ENCODE measurements at places on chromosomes 7 and 10. TPM values are rescaled to one million over a fixed set of nuclear protein-coding genes. Genes with fewer than 3 reads are reported as not detected.

GRCh38 chr7:141290973-141291372 lies 217.1 kb downstream of the TMEM178B start:
- no peaks in the 10 kb centered on the region for H3K36me3 ChIP-seq
- no peak overlapping the region for H3K4me3 ChIP-seq
- H3K4me1 ChIP-seq, result peaks cover 68% of the 10 kb centered on the region
- DNase-seq, result no peak

- no peak overlapping the region for H3K27ac ChIP-seq
- H3K4me1 ChIP-seq, result peaks cover 17% of the 10 kb centered on the region
- no peaks in the 10 kb centered on the region for H3K27me3 ChIP-seq
- no peak for DNase-seq
Measured at GRCh38 chr10:63795094-63795860, 274.1 kb downstream of the REEP3 start.

DNA sequence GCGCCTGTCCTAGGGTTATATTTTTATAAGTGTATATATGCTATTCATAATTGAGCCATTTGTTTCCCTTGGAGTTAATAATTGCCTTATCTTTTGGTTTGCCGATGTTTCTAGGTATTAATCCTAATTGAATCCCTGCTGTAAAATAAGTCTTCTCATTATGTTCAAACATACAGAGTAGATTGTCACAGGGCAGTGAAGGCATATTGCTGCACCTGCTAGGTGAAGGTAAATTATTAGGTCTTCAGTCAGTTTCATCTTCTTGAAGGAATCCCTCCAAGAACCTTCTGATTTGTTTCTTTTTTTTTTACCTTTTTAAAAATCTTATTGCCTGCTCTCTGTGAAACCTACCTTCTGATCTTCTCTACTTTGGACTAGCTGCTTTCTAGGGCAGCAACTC lies 17.9 kb upstream of the AGFG2 start:
- H3K36me3 ChIP-seq, result no peaks in the 10 kb centered on the region
- no peak overlapping the region for H3K4me3 ChIP-seq
- no peaks in the 10 kb centered on the region for H3K27me3 ChIP-seq
- no peaks in the 10 kb centered on the region for H3K4me1 ChIP-seq

DNA sequence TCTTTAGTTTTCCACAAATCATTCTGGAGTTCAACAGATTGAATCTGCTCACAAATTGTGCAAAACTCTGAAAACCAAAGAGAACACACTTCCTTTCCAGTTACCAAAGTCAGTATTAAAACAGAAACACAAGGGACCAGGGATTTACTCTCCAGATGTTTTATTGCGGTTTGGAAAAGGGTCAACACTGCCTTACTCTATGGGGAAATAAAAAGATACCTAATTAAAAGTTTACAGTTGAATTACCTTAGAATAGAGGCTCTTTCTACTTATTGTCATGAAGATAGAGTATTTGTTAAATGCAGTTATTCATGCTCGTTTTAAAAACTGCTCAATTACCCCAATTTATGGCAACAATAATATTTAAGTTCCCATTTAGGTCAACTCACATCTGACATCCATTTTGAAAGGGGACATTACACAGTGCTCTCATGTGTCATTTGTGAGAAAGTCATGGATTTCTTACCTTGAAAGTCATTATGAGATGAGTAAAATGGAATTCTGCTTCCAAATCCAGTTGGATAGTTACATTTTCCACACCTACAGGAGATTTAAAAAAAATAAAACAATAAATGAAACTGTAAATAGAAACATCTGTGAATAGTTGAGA lies 8.4 kb downstream of the LAMB1 start:
- peak overlapping the region; percentile 87 for H3K27ac ChIP-seq
- H3K36me3 ChIP-seq, result peaks cover 42% of the 10 kb centered on the region
- H3K4me3 ChIP-seq, result no peak overlapping the region
- no peak for DNase-seq
- peaks cover 91% of the 10 kb centered on the region for H3K4me1 ChIP-seq

GRCh38 chr10:3861795-3862194 lies 76.8 kb upstream of the KLF6 start:
- no peaks in the 10 kb centered on the region for H3K27me3 ChIP-seq
- peaks cover 8% of the 10 kb centered on the region for H3K4me1 ChIP-seq
- no peaks in the 10 kb centered on the region for H3K36me3 ChIP-seq
- H3K4me3 ChIP-seq, result no peak overlapping the region
- no peak for DNase-seq

DNA sequence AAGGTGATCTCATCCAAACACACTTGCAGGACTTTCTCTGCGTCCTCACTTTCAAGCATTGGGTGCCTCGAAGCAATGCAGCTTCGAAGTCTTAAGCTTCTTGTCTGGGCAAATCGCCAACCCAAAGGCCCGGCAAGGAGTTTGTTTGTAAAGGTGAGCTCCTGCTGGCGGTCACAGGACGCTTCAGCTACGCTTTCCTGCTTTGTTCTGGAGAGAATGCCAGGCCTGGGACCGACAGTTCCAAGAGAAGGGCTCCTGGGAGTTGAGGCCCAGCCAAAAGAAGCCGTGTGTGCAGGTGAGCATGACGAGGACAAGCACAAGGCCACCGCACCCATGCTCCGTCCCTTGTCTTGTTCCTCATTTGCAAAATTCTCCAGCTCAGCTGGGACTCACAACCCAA lies 106.6 kb upstream of the DOCK1 start:
- H3K27ac ChIP-seq, result no peak overlapping the region
- DNase-seq, result no peak
- no peaks in the 10 kb centered on the region for H3K36me3 ChIP-seq
- no peak overlapping the region for H3K4me3 ChIP-seq
- H3K27me3 ChIP-seq, result no peaks in the 10 kb centered on the region
- no peaks in the 10 kb centered on the region for H3K4me1 ChIP-seq

DNA sequence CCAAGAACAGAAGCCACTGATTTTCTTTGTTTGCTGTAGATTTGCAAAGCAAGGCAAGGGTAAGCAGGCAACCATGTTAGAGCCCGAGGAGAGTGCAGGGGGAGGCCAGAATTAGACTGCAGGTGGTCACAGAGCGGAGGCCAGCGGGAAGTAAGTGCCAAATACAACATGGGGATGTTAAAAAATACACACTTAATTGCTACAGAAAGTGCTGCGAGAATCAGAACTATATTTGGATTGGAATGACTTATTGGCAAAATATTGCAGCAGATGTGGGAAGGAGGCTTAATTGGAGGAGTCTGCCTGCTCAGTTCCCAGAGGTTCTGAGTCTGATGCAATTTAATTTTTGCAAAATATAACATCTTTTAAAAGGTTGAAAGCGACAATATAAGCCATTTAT lies 49.7 kb upstream of the ADCY1 start:
- H3K4me1 ChIP-seq, result no peaks in the 10 kb centered on the region
- no peaks in the 10 kb centered on the region for H3K36me3 ChIP-seq
- H3K4me3 ChIP-seq, result no peak overlapping the region
- peak; percentile 46 for DNase-seq

- peak overlapping the region; percentile 96 for H3K27ac ChIP-seq
- peak overlapping the region; percentile 78 for H3K4me3 ChIP-seq
Measured at GRCh38 chr10:110208614-110209453, 1.4 kb downstream of the MXI1 start.

GRCh38 chr10:132162590-132163277 lies 24.0 kb upstream of the DPYSL4 start:
- peak overlapping the region; percentile 64 for H3K27ac ChIP-seq
- no peaks in the 10 kb centered on the region for H3K27me3 ChIP-seq
- peaks cover 25% of the 10 kb centered on the region for H3K4me1 ChIP-seq
- peak overlapping the region; percentile 37 for H3K4me3 ChIP-seq
- peaks cover 5% of the 10 kb centered on the region for H3K36me3 ChIP-seq
- DNase-seq, result peak; percentile 55

DNA sequence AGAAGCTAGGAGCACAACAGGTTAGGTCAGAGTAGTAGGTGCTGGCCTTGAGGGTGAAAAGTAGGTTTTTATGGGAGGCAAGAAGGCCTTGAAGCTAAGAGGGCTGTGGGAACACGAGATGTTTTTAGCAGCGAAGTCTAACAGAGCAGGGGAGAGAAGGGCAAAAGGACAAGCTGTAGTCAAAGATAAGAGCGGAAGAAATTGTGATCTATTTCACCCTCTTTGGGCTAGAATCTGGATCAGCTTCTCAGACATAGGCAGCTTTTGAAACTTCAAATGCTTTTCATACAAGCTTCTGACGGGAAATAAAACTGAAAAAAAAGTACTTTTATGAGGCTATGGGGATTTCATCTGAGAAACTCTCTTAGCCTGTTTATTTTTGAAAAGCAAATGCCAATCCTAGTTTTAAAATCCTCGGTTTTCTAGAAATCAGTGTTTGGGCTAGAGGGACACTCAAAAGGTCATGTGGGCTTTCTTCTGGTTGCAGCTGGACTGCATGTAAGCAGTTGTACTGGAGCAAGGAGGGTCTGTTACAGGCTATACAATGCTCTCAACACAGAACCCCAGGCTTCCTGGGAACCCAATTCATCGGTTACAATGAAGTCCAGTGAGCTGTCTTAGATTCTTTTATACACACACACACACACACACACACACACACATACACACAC lies 83.6 kb downstream of the RNF216 start:
- peaks cover 99% of the 10 kb centered on the region for H3K4me1 ChIP-seq
- no peak overlapping the region for H3K4me3 ChIP-seq
- peak overlapping the region; percentile 92 for H3K27ac ChIP-seq
- peaks cover 2% of the 10 kb centered on the region for H3K36me3 ChIP-seq
- no peaks in the 10 kb centered on the region for H3K27me3 ChIP-seq

- no peaks in the 10 kb centered on the region for H3K27me3 ChIP-seq
- no peak overlapping the region for H3K27ac ChIP-seq
- peaks cover 34% of the 10 kb centered on the region for H3K4me1 ChIP-seq
Measured at GRCh38 chr10:127159648-127160245, 36.6 kb downstream of the INSYN2A start.

GRCh38 chr7:154837622-154838021 lies 165.3 kb downstream of the PAXIP1 start:
- H3K27ac ChIP-seq, result no peak overlapping the region
- H3K36me3 ChIP-seq, result no peaks in the 10 kb centered on the region
- DNase-seq, result no peak
- peaks cover 82% of the 10 kb centered on the region for H3K27me3 ChIP-seq

- no peak for DNase-seq
- H3K4me1 ChIP-seq, result no peaks in the 10 kb centered on the region
- H3K4me3 ChIP-seq, result no peak overlapping the region
- no peaks in the 10 kb centered on the region for H3K36me3 ChIP-seq
Measured at GRCh38 chr7:17498230-17498629, 199.8 kb downstream of the AHR start.

- H3K27ac ChIP-seq, result peak overlapping the region; percentile 99
- H3K36me3 ChIP-seq, result no peaks in the 10 kb centered on the region
- no peaks in the 10 kb centered on the region for H3K27me3 ChIP-seq
Measured at GRCh38 chr10:79069325-79070080, 737 bp downstream of the ZMIZ1 start.

DNA sequence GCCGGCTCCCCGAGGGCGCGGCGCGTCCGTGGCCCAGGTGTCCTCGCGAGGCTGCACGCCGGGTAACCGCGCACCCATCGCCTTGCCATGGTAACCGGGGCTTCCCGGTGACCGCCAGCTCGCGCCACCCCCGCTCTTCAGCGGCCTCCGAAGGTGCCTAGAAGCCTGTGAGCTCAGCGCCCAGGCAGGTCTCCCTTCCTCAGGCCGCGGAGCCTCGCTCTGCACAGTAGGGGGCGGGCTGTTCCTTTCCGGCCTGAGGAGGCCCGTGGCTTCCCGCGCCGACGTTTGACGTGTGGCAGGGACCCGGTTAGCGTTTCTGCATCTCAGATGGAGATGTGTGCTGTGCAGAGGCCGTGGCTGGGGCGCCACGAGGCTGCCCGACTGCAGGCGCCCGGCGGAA lies 117.1 kb downstream of the DYNC2I1 start:
- peak; percentile 45 for DNase-seq
- peak overlapping the region; percentile 43 for H3K4me3 ChIP-seq
- H3K4me1 ChIP-seq, result peaks cover 15% of the 10 kb centered on the region
- H3K27me3 ChIP-seq, result no peaks in the 10 kb centered on the region
- H3K36me3 ChIP-seq, result no peaks in the 10 kb centered on the region

DNA sequence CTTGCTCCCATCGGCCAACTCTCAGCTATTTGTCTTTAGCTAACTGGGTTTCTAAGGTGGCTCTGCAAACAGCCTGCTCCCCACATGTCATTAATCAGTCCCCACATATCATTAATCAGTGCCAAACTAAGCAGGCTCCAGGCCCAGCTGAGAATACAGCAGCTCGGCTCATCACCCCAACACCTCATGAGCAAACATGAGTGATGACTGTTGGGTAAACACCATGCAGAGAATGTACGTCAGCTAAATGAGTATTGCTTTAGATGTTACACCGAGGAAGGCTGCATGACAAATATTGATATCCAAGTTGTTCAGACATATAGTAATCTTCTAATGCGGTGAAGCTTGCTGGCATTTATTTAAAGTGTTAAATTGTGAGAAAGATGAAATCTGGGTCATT lies 187.5 kb upstream of the AOAH start:
- H3K27ac ChIP-seq, result no peak overlapping the region
- H3K27me3 ChIP-seq, result no peaks in the 10 kb centered on the region
- no peak for DNase-seq
- no peaks in the 10 kb centered on the region for H3K4me1 ChIP-seq
- H3K36me3 ChIP-seq, result no peaks in the 10 kb centered on the region

- H3K4me3 ChIP-seq, result no peak overlapping the region
- H3K27ac ChIP-seq, result no peak overlapping the region
- no peaks in the 10 kb centered on the region for H3K4me1 ChIP-seq
- H3K36me3 ChIP-seq, result no peaks in the 10 kb centered on the region
- peaks cover 40% of the 10 kb centered on the region for H3K27me3 ChIP-seq
Measured at GRCh38 chr7:134284952-134285351, 31.8 kb downstream of the SLC35B4 start.

DNA sequence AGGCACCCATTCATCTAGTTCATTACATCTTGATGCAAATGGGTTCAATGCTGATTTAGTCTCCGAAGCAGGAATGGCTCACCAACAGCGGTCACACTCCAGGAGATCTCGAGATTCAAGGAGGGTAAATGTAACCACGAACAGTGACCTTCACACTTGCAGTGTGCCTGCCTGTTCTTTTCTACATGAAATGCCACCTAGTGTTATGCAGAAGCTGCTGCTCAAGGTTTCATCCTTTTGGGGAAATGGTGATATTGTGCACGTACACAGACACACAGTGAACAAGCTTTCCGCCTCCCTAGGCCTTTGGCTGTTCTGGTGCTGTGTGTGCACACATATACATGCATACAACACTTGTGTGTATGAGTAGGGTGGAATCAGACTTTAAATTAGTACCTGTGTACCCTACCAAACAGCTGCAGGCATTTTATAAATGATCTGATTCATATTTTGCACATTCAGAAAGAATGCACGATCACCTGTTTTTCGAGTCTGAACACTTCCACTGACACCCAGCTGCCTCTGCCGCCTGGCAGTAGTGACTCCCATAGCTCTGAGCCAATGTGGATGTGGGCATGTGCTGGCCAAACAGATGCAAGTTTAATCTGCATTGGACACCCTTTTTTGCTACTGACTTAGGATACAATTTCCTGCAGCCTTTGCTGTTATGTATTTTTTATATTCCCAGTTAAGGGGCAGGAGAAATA lies 100.5 kb downstream of the TACC2 start:
- no peak overlapping the region for H3K27ac ChIP-seq
- H3K4me1 ChIP-seq, result peaks cover 27% of the 10 kb centered on the region
- no peak overlapping the region for H3K4me3 ChIP-seq
- DNase-seq, result no peak
- peaks cover 47% of the 10 kb centered on the region for H3K36me3 ChIP-seq
- H3K27me3 ChIP-seq, result no peaks in the 10 kb centered on the region

The UCN3 gene
- total RNA-seq, result not detected

The TWIST1 gene
- total RNA-seq, result 1.3 TPM

The NUTM2A gene
- 2.2 TPM for total RNA-seq

The CRTAC1 gene
- total RNA-seq, result 2.3 TPM

The CHAT gene
- not detected for total RNA-seq

The INSYN2A gene
- total RNA-seq, result not detected

The GIMAP5 gene
- total RNA-seq, result 10.7 TPM

The METTL27 gene
- total RNA-seq, result 0.44 TPM
